ENCODE measurements at places on chromosomes 7 and 10.

- H3K4me3 ChIP-seq, result peak overlapping the region; percentile 86
- peaks cover 34% of the 10 kb centered on the region for H3K4me1 ChIP-seq
- peak overlapping the region; percentile 33 for H3K27ac ChIP-seq
- no peak for DNase-seq
- H3K27me3 ChIP-seq, result no peaks in the 10 kb centered on the region
These were observed 1.8 kb downstream of the CCM2 start for GRCh38 chr7:45001826-45002225.

GRCh38 chr7:47317487-47317886, 264.4 kb downstream of the TNS3 start:
- H3K4me1 ChIP-seq, result peaks cover 2% of the 10 kb centered on the region
- H3K27ac ChIP-seq, result no peak overlapping the region
- H3K27me3 ChIP-seq, result no peaks in the 10 kb centered on the region

DNA sequence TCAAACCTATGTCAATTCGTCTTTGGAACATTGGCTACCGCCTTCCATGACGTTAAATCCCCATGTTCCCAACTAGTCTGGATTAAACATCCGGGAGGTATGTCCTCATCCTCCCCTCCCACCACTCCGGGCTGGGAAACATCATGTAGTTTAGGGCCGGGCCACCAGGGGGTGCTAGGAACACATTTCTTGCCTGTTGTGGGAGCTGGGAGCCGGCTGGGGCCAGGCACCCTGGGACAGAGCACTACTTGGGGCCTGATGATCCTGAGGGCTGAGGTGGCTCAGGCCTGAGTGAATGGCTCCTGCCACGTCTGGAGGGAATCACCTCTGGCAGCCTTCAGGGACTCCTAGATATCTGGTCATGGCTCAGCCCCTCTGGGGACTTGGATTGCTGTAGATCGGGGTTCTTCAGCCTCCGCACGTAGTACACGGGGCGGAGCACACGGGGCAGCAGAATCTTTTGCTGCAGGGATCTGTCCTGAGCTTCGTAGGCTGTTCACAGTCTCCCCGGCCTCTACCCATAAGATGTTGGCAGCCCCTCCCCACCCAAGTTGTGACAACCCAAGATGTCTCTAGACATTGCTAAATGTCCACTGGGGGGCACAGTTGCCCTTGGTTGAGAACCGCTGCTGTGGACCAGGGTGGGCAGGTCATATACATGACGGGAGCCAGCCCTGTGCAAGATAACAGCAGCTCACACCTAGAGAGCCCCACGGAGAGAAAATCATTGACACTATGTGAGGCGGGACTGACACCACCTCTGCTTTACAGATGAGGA, 141.2 kb upstream of the ZNF716 start:
- no peaks in the 10 kb centered on the region for H3K36me3 ChIP-seq
- H3K4me3 ChIP-seq, result no peak overlapping the region
- no peaks in the 10 kb centered on the region for H3K4me1 ChIP-seq
- no peak overlapping the region for H3K27ac ChIP-seq

- no peak overlapping the region for H3K27ac ChIP-seq
- H3K4me1 ChIP-seq, result no peaks in the 10 kb centered on the region
- peaks cover 29% of the 10 kb centered on the region for H3K36me3 ChIP-seq
- DNase-seq, result no peak
- no peaks in the 10 kb centered on the region for H3K27me3 ChIP-seq
- no peak overlapping the region for H3K4me3 ChIP-seq
These were observed 95.5 kb upstream of the GTF2I start for GRCh38 chr7:74561898-74562613.

DNA sequence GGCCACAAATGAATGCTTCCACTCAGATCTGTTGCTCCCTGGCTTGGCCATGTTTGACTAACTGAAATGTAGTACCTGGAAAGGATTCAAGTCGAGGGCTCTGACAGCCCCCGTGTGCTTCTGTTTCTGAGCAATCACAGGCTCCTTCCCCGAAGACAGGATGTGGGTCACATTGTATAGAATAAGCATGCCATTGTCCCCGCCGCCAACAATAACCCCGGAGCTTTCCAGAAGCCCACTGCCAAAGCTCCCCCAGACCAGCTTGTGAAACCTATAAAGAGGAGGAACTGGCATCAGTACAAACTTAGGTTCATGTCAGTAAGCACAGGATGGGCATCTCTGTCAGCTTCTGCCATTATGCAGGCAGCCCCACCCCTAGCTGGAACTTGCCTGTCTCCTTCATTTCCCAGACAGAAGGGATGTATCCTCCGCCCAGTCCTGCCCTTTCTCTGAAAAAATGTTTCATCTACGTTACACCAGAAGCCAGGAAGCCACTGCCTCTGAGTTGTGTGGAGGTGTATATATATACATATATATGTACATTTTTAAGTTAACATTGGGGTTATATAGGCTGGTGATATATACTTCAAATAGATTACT, 10.3 kb downstream of the SEC31B start:
- no peak overlapping the region for H3K27ac ChIP-seq
- no peak overlapping the region for H3K4me3 ChIP-seq
- H3K4me1 ChIP-seq, result no peaks in the 10 kb centered on the region
- no peaks in the 10 kb centered on the region for H3K27me3 ChIP-seq
- DNase-seq, result no peak
- H3K36me3 ChIP-seq, result peaks cover 29% of the 10 kb centered on the region

DNA sequence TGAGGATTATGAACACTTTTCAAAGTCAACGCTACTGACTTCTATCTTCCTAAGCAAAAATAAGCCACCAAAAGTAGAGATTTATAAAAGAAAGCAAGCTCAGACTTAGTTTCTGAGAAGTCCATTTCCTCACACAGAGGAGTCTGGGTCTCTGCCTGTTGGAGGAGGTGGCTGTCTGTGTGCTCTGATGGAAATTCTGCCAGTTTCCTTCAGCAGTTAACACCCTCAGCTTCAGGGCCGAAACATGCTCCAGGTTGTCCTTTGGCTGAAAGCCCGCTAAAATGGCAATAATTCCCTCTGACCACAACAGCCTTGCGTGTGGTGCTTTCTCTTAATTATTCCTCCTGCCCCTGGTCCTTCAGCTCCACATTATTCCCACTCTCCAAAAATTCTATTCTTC, 127.8 kb upstream of the LAMB4 start:
- no peak overlapping the region for H3K4me3 ChIP-seq
- H3K27ac ChIP-seq, result no peak overlapping the region
- no peaks in the 10 kb centered on the region for H3K36me3 ChIP-seq
- H3K27me3 ChIP-seq, result no peaks in the 10 kb centered on the region
- DNase-seq, result no peak

- no peak for DNase-seq
- no peak overlapping the region for H3K27ac ChIP-seq
- no peaks in the 10 kb centered on the region for H3K36me3 ChIP-seq
- H3K27me3 ChIP-seq, result no peaks in the 10 kb centered on the region
- peaks cover 33% of the 10 kb centered on the region for H3K4me1 ChIP-seq
- no peak overlapping the region for H3K4me3 ChIP-seq
These were observed 45.1 kb downstream of the RNLS start for GRCh38 chr10:88538048-88538447.

- DNase-seq, result no peak
- H3K27me3 ChIP-seq, result no peaks in the 10 kb centered on the region
- H3K4me1 ChIP-seq, result peaks cover 11% of the 10 kb centered on the region
- H3K36me3 ChIP-seq, result peaks cover 5% of the 10 kb centered on the region
- H3K4me3 ChIP-seq, result no peak overlapping the region
These were observed 4.6 kb downstream of the MGMT start for GRCh38 chr10:129471447-129472175.

GRCh38 chr10:108544500-108545120, 1378.7 kb downstream of the XPNPEP1 start:
- H3K4me1 ChIP-seq, result no peaks in the 10 kb centered on the region
- no peaks in the 10 kb centered on the region for H3K36me3 ChIP-seq
- no peak overlapping the region for H3K27ac ChIP-seq

DNA sequence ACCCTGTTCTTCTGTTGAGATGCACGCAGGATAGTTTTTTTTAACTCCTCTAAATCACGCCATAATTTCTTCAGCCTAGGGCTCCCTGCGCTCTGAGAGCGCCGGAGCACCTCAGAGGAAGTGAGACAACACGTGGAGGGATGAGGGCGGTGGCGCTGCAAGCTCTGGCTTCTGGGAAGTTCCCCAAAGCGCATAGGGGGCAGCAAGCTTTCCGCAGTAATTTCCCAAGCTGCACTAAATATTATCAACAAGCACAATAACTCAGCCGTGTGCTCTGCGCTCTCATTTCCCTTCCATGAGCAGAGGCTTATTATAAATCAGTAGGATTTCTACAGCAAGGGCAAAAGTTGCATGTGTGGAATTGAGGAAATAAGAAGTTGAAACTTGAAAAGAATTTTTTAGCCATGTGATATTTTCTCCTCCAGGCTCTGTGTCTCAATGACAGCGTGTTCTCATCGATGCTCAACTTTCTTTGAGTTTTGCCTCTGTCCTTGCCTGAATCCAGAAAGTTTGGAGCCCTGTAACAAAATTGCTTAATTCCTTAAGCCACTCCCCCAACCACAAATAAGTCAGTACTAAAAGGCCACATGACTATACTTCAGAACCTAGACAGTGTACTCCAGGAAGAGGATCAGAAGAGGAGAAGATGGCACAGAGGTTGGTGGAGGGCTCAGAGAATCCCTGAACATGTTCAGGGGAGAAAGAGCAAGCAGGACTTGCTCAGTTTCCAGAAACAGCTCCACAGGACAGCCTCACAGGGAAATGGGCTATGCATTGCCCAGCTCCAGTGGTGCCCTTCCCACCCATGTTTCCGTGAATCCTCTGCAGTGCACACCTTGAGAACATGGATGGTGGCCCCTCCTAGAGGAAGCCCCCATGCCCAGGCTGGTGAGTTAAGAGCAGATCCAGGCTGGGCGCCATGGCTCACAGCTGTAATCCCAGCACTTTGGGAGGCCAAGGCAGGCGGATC, 221.5 kb upstream of the GHITM start:
- no peak overlapping the region for H3K4me3 ChIP-seq
- no peaks in the 10 kb centered on the region for H3K27me3 ChIP-seq
- peaks cover 8% of the 10 kb centered on the region for H3K4me1 ChIP-seq
- H3K27ac ChIP-seq, result no peak overlapping the region

- DNase-seq, result no peak
- no peaks in the 10 kb centered on the region for H3K36me3 ChIP-seq
- H3K27ac ChIP-seq, result no peak overlapping the region
- no peaks in the 10 kb centered on the region for H3K4me1 ChIP-seq
These were observed 12.5 kb downstream of the LYZL2 start for GRCh38 chr10:30617070-30617469.

- DNase-seq, result no peak
- no peaks in the 10 kb centered on the region for H3K4me1 ChIP-seq
- no peak overlapping the region for H3K27ac ChIP-seq
- no peaks in the 10 kb centered on the region for H3K36me3 ChIP-seq
- H3K27me3 ChIP-seq, result no peaks in the 10 kb centered on the region
These were observed 58.2 kb upstream of the YAE1 start for GRCh38 chr7:39507866-39508551.

GRCh38 chr7:158366346-158366745, 221.3 kb downstream of the PTPRN2 start:
- no peak overlapping the region for H3K27ac ChIP-seq
- no peaks in the 10 kb centered on the region for H3K4me1 ChIP-seq
- H3K27me3 ChIP-seq, result no peaks in the 10 kb centered on the region
- no peaks in the 10 kb centered on the region for H3K36me3 ChIP-seq

- H3K27me3 ChIP-seq, result no peaks in the 10 kb centered on the region
- no peak overlapping the region for H3K27ac ChIP-seq
- no peak overlapping the region for H3K4me3 ChIP-seq
- H3K4me1 ChIP-seq, result peaks cover 49% of the 10 kb centered on the region
- no peak for DNase-seq
These were observed 223.5 kb downstream of the ARHGAP12 start for GRCh38 chr10:31705136-31705535.

GRCh38 chr10:124049484-124049883, 43.9 kb downstream of the CHST15 start:
- DNase-seq, result no peak
- H3K36me3 ChIP-seq, result peaks cover 1% of the 10 kb centered on the region
- no peak overlapping the region for H3K27ac ChIP-seq
